ENCODE measurements at places on chromosomes 13 and 19.
A peak's percentile ranks its signal among the peaks of the same experiment; 100 is the strongest.

DNA sequence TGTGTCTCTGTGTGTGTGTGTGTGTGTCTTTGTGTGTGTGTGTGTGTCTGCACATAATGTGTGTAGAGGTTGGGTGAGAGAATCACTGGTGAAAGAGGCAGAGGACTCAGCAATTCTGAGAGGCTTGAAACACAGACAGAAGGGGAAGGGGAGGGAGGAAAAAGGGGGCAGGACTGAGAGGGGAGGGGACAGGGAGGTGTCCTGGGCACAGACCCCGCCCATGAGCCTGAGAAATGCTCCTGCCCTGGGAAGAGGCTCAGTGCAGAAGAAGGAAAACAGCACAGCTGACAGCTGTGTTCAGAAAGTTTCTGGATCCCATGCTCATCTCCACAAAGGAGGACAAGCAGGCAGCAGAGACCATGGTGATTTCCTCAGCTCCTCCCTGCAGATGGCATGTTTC, 59.1 kb upstream of the CEACAM8 start:
- DNase-seq, result no peak

DNA sequence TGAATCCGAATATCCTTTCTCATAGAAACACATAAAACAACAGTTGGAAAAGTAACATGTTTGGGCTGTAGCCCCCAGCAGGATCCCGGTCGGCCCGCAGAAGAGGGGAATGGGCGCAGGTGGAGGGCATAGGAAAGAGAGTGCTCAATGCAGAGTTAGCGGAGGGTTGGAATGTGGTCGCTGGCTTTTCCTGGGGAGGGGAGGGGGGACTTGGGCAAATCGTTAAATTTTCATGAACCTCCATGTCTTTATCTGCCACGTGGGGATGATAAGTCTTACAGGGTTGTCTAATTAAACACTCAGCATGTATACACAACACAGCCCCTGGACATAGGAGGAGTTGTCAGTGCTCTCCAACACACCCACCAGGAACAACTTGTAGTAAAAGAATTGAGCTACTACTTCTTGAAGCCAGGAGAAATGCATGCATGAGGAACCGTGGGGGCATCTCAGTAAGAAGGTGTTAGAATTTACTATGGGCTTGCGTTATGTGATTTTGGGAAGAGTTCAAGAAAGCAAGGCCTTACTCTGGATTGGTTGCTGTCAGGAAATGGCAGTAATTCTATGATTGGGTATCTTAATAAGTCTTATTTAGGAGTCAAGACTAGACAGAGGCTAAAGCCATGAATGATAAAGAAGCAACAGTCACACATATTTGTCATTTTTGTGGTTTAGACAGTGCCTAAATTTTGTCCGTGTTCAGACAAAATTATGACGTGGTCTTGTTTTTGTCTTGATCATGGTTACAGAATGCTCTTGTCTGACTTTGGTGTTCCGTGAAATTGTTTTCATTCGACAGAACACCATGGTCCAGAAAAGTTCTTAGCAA, 671 bp upstream of the SLC46A3 start:
- DNase-seq, result peak; percentile 14

DNA sequence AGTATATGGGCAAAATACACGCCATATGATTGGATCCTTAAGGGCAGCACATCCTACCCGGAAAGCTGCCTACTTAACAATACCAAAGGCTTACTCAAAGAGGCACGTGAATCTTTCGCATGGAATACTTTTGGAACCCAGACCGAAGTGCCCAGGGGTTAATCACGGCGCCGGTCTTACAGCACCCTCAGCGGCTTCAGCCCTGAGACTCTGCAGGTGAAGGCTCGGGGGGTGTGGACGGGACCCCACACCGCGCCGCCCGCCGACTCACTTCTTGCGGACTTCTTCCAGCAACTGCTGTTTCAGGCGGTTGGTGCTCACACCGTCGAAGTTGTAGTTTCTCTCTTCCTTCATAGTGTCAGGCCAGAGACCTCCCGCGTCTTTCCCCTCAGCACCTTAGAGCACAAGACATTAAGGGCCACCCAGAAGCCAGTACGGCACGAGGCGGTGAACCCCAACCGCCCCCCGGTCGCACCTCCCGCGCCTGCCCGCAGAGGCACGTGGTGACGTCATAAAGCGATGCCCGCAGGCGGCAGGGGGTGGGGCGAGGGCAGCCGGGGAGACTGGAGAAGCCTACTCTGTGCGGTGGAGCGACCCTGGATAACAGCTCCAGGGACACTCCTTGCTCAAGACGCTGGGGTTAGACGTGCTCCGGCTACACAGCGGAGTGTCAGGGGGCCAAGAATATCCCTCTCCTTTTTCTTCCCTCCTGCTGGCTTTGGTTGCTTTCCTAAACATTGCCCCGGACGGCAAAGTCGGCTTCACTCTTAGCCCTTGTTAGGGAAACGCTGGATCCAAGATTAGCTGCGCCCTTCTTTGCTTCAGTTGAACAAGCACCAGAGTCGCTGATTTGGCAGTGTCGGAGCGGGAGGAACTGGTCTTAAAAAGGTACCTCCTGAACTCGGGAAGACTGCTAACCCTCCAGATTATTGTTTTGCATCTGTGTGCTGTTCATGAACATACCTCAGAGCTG, at the start of gene CCDC169:
TSS of gene CCDC169 (minus strand) at position 449 of the 973 bp plus-strand sequence. CDS start at position 354, 95 bp downstream.
- DNase-seq, result peak; percentile 80

DNA sequence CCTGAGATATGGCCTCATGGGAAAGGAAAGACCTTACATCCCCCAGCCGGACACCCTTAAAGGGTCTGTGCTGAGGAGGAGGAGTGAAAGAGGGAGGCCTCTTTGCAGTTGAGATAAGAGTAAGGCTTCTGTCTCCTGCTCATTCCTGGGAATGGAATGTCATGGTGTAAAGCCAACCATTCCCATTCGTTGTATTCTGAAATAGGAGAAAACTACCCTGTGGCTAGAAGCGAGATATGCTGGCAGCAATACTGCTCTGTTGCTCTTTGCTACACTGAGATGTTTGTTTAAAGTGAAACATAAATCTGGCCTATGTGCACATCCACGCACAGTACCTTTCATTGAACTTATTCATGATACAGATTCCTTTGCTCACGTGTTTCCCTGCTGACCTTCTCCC, 783 bp upstream of the ZNF587B start:
- DNase-seq, result no peak

DNA sequence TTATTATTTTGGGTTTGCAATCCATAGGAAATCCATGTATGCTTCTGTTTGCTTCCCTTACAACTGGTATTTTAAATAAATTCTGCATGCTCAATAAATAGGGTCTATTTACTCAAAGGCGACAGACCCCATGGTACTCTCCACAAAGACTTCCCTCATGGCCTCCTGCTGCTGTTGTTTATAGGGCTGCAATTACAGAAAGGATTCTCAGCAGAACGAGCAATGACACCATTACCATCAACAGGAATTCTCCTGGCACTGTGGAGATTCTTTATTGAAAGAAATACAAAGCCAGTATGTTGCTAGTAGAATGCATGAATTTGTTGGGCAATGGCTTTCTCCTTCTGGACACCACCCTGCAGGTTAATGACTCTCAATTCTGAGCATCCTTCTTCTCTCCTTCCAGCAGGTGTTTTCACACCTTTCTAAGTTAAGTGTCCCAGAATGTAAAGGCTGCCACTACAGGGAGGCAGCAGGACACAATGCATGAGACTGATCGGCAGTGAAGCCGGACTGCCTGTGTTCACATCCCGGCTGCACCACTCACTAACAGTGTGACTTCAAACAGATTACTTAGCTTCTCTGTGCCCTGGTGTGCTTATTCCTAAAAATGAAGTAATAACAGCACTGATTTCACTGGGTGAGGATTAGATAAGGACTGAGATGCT, 360.2 kb downstream of the DNAJC15 start:
- DNase-seq, result no peak

DNA sequence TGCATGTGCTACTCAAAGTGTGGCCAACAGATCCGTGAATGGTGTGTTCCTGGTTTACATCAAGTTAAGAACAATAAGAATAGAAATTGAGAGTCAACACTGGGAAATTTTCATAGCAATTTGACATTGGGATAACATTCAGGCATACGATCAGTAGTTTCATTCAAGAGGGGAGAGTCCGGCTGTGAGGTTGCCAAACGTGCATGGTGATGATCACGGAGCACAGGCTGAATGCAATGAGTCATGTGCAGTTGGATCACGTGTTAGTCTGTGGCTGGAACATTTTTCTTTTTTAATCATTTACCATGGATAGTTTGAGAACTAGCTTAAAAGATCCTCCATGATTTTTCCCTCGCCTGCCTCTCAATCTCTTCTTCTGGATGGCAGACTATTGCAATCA, 2.5 kb upstream of the DCT start:
- DNase-seq, result peak; percentile 61

GRCh38 chr13:91863699-91864098, 465.3 kb downstream of the GPC5 start:
- no peak for DNase-seq

- DNase-seq, result peak; percentile 84
Observed at GRCh38 chr19:48290401-48290770, 20.5 kb downstream of the ZNF114 start.

DNA sequence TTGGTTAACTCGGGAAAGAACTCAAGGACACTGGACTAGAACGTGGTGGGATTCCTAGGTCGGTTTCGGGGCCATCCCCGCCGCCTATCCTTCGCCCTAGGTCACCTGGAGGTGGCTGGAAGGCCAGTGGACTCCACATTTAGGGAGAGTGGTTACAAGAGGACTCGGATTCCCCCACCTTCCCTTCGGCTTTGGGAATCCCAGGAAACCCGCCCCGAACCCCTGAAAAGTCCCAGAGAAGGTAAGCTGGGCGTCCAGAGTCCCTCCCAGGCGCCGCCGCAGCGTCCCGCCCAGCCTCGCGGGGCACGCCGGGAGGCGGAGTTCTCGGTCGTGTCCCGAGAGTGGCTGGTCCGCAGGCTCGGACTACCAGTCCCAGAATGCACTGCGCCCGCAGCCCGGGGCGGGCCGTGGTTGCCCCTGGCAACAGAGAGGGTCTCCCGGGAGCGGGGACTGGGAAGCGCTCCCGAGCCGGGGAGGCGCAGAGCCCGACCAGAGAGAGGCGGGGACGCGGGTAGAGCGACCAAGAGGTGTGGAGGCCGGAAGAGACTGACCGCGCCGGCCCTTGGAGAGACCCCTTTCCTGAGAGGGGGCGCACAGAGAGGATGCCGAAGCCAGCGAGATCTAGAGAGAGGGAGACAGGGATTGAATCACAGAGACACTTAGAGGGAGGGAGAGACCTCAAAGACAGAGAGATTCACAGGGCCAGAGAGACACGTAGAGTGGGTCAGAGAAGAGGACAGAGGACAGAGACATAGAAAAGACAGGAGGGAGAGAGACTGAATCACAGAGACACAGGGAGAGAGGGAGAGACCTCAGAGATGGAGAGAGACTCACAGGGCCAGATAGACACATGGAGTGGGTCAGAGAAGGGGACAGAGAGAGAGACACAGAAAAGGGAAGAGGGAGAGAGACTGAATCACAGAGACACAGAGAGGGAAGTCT, 2.6 kb upstream of the PRKCG start:
- peak; percentile 95 for DNase-seq

GRCh38 chr19:39407410-39407659, 688 bp downstream of the ZFP36 start:
- no peak for DNase-seq

DNA sequence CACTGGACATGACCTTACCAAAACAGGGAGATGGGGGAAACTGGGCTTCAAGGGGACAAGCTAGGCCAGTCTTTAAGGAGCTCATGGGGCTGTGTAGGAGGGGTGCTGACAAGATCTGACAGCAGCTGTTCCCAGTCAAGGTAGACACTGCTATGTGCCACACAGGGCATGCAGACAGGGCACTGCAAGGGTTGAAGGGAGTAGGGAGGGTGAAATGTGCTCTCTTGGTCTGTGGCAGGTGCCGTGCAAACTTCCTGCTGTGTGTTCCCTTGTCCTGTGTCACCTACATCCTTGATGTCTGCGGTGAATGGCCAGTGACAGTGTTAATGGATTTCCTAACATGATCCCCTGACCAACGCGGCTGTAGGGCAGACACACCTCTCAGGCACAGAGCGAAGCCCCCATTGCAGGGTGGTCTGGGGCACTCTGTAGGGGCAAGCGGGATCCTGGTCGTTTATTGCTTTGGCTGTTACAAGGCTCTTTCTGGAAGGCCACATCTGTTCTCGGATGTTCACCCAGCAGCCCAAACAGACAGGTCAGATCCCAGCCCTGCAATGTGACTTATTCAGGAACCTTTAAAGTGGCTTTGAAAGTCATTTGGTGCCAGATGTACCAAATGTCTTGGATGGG, 199.5 kb upstream of the ZNF536 start:
- no peak for DNase-seq

GRCh38 chr13:61024046-61024445, 391.6 kb downstream of the PCDH20 start:
- DNase-seq, result no peak

DNA sequence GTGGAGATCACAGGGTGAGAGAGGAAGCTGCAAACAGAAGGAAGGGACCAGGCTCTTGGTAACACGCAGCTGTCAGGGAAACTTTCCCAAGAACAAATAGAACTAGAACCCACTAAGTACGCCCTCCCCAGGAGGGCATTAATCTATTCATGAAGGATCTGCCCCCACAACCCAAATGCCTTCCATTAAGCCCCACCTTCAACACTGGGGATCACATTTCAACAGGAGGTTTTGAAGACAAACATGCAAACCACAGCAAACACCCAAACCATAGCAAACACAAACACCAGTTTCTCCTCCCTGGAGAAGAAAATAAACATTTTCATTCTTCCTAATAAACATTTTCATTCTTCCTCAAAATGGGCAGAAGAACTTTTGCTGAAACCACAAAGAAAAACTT, 329.6 kb downstream of the EFNB2 start:
- no peak for DNase-seq

DNA sequence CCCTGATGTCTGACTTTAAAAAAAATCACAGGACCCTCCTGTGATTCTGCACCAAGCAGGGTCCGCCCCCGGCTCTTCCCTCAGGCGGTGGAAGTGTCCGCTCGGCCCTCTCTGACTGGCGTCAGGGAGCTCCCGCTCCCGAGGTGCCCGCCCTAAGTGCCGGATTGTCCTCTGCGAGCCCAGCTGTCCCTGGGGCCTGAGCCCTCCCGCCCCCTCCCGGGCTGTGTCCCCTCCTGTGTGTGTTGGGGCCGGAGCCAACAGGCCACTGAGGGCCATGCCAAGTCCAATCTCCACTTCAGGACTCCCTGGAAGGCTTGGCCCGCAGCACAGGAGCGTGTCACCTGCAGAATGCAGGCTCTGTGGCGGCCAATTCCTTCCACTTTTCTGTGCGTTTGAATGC, 25.4 kb downstream of the MAP2K2 start:
- DNase-seq, result no peak

- no peak for DNase-seq
Observed at GRCh38 chr13:113915012-113915763, 51.3 kb upstream of the GAS6 start.

GRCh38 chr19:34217952-34218817, 36.2 kb upstream of the GARRE1 start:
- peak; percentile 73 for DNase-seq

DNA sequence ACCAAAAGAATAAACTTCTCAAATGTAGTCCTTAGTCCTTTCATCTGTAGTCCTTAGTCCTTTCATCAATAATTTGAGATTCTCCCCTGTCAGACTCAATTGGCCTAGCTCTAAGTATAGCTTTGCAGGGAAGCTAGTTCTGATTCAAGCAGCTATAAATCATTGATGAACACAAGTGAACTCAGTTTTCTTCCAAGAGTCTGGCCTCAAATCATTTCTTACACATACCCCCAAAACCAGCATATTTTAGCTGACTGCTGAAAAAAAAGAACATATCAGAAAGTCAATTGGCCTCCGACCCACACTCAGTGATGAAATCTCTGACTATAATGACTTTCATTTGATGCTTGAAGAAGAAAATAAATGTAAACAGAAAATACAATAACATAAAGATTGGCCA, 64.9 kb downstream of the TNFSF11 start:
- no peak for DNase-seq
